Left kidney (tissue), 8 donors: ENCODE measurements at places on chromosomes 4 and X. TPM values are rescaled to one million over a fixed set of nuclear protein-coding genes. Genes with fewer than 3 reads are reported as not detected.

Gene MMRN1
- polyA plus RNA-seq = 2.1 TPM

Gene RAB39B
- polyA plus RNA-seq = 4.0 TPM

Gene PAGE2
- polyA plus RNA-seq = not detected

GRCh38 chr4:41315862-41316261 is 59.1 kb downstream of the UCHL1 start:
- no peak for DNase-seq

GRCh38 chrX:72694170-72694569 is 19.9 kb downstream of the PHKA1 start:
- no peak for DNase-seq

GRCh38 chr4:67332627-67333026 is 212.7 kb downstream of the CENPC start:
- DNase-seq = no peak

DNA sequence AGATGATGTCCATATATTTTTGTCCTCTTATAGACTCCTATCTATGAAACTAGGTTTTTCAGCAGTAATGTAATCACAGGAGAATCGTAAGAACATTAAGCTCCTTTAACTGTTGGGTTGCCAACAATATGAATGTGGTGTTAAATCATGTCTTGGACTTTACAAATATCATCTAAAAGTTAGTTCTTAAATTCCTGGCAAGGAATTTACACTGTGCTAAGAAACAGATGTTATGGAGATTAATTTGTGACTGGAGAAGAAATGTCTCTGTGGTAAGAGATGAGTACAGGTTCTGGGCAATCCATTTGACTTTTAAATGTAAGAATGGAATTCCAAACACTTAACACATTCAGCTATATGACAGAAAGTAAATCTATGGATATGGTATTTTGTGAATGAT is 34.6 kb downstream of the CNKSR2 start:
- no peak for DNase-seq

GRCh38 chr4:126755506-126755905 is 877.3 kb upstream of the INTU start:
- no peak for DNase-seq

GRCh38 chr4:99950913-99951254 is 809 bp upstream of the H2AZ1 start:
- no peak for DNase-seq
